ENCODE measurements at places on chromosomes 4 and X. TPM values are rescaled to one million over a fixed set of nuclear protein-coding genes. Genes with fewer than 3 reads are reported as not detected.

GRCh38 chr4:54726907-54727306 is 69.2 kb downstream of the KIT start:
- no peak for DNase-seq

- no peak for DNase-seq
These were observed 129.6 kb upstream of the TBL1X start for GRCh38 chrX:9335251-9335650.

DNA sequence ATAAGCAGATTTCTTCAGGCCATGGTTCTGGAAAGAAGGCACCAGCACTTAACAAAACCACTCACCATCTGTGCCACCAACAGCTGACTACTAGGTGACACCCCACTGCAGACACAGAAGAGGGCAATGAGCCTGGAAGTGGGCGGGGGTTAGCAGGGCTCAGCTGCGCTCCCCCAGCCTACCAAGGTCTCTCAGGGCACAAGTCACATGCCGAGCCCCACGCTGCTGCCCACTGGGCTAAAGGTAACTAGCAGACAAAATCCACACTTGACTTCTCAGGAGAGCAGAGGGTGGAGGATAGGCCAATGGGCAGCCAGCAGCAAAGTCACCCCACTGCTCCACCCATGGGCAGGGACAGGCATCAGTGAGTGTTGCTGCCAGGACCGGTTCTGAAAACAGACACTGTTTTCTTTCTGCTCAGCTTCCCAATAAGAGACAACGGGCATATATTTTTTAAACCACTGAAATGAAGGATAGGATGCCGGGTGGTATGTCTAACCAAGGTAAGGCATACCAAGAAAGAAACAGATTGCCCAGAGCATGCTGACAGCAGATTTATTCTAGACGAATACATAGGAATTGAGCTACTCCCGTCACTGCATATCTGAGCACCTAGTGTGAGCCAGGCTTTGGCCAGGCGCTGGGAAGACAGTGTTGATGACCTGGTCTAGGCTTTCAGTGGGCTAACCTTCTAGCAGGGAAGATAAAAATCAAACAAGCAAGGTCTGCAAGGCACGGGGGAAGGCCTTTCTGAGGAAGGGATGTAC is 20.1 kb downstream of the ACSL1 start:
- no peak for DNase-seq

GRCh38 chr4:71231129-71232055 is 107.4 kb upstream of the SLC4A4 start:
- DNase-seq: peak; percentile 87

Gene FAM47A
- total RNA-seq: not detected

Gene SMPX
- 10.4 TPM for total RNA-seq

Gene DMD
- total RNA-seq: 224 TPM

Gene H2BW2
- total RNA-seq: not detected

Gene BMPR1B
- total RNA-seq: 12.9 TPM

Gene PPEF1
- total RNA-seq: not detected

Gene AFP
- not detected for total RNA-seq

Measured in thoracic aorta (tissue), 2 donors.